ENCODE measurements at places on chromosomes 5 and 9.

- DNase-seq: no peak
Measured at GRCh38 chr5:134127376-134127861, 12.9 kb downstream of the TCF7 start.

GRCh38 chr5:124630767-124631704 lies 115.4 kb downstream of the ZNF608 start:
- DNase-seq: no peak

- no peak for DNase-seq
Measured at GRCh38 chr9:111916234-111916645, 19.6 kb downstream of the UGCG start.

- peak; percentile 41 for DNase-seq
Measured at GRCh38 chr9:34591248-34591916, 1.9 kb upstream of the CNTFR start.

- DNase-seq: no peak
Measured at GRCh38 chr5:139276426-139276825, 17.1 kb upstream of the MATR3 start.

DNA sequence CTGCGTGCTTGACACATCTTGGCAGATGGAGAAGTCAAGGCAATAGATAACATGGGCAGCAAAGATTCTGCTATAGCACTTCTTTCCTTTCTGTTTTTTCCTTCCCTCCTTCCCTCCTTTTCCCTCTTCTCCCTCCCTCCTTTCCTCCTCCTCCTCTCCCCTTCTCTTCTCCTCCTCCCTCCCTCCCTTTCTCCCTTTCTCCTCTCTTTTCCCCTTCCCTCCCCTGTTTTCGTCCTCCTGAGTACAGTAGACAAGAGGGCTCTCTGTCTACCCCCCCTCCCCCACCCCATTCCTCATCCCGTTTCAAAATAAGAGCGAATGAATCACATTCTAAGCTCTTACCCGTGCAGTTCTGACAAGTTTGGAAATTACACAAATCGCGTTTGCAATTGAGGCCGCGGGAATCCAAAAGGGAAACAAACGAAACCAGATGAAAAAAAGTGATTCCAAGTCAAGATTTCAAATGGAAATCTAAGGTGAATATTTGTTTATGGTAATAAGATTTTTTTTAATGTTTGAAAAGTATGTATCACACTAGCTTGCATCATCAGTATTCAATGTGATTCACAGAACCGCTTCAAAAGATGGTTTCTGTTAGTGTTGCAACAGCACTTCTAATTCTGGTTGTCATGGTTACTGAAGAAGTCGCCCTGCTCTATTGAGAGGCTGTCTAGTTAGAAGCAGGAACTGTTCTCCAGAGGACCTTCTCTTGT lies 1.3 kb downstream of the NIM1K start:
- no peak for DNase-seq

- no peak for DNase-seq
Measured at GRCh38 chr9:38681747-38682227, 38.1 kb downstream of the FAM240B start.

DNA sequence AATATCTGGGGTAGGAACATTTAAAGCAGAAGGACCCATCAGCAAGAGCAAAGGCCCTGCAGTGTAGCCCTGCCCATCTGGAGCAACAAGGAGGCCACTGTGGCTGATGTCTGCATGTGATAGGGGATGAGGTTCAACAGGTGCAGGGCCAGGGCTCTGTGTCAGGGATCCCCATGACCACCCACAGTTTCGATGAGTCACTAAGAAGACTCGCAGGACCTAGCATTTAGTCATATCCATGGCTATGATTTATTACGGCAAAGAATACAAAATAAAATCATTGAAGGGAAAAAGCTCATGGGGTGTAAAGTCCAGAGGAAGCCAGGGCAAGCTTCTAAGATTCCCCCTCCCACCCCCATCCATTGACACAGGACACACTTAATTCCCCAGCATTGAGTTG lies 188.6 kb downstream of the ADGRV1 start:
- no peak for DNase-seq

DNA sequence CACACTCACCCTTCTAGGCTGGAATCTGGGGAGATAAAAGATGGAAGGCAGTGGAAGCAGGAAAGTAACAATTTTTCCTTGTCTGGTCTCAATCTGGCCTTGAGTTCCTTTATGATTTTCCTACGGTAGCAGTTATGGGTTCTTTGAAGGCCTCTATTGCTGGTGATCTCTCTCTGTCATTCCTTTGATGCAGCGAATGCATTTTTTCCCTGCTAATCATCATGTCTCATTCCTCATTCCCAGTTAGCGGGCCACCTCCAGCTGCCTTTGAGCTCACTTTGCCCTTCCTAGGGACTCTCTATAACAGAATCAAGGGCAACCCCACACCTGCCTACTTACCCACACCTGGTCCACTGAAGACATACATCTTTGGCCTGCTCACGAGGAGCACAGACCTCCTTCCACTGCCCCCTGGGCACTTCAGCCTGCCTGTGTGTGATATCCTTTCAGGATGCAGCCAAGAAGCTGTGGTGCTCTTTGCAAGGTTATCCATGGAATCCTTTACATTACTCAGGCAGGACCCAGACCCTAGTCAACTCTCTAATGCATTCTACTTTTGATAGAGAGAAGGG lies 191.7 kb downstream of the DRD1 start:
- DNase-seq: no peak
